Muscle of leg (tissue), 16 donors: ENCODE measurements at places on chromosomes 7 and 10. TPM values are rescaled to one million over a fixed set of nuclear protein-coding genes. Genes with fewer than 3 reads are reported as not detected.
A peak's percentile ranks its signal among the peaks of the same experiment; 100 is the strongest.

EFCAB10 gene
- total RNA-seq = not detected

HOXA5 gene
- 9.4 TPM for total RNA-seq

DGKI gene
- total RNA-seq = 1.4 TPM

GRCh38 chr10:97046456-97047082, 139.2 kb downstream of the SLIT1 start:
- no peak overlapping the region for H3K27ac ChIP-seq
- no peak overlapping the region for H3K4me3 ChIP-seq
- DNase-seq = no peak
- H3K27me3 ChIP-seq = no peaks in the 10 kb centered on the region
- H3K36me3 ChIP-seq = no peaks in the 10 kb centered on the region

DNA sequence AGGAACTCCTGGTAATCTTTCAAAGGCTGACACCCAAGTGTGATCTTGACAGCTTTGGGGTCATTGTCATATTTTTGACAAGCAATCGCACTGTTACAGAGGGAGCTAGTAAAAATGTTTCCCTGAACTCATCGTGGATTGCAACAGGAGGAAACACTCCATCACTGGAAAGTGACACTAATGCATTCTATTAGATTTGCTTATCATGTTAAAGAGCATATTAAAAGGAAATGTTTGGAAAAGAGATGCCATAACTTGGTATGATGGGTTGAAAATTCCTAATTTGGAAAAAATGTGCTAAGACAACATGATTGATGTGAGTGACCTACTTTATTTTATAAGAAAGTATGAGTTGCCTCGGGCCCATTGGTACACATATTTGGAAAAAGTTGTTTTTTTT, 22.7 kb upstream of the EMX2 start:
- H3K36me3 ChIP-seq = no peaks in the 10 kb centered on the region
- no peak overlapping the region for H3K27ac ChIP-seq
- no peaks in the 10 kb centered on the region for H3K4me1 ChIP-seq
- no peak for DNase-seq

DNA sequence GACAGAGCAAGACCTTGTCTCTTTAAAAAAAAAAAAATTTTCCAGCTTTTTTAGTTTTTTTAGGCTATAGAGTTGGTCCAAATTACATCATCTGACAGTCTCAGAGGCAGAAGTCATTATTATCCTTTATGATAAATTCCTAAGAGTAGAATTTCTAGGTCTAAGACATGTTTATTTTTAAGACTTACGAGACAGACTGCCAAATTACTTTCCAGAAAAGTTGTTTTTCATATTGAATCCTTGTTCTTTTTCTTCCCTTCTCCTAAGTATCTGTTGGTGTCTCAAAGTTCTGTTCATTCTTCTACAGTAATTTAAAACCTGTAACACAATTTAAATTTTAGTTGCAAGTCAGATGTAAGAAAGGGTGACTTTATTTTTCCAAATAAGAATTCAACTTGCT, 421.4 kb downstream of the GALNT17 start:
- peak; percentile 83 for DNase-seq
- H3K27ac ChIP-seq = peak overlapping the region; percentile 69
- no peaks in the 10 kb centered on the region for H3K27me3 ChIP-seq
- no peak overlapping the region for H3K4me3 ChIP-seq
- peaks cover 5% of the 10 kb centered on the region for H3K4me1 ChIP-seq
- H3K36me3 ChIP-seq = no peaks in the 10 kb centered on the region

DNA sequence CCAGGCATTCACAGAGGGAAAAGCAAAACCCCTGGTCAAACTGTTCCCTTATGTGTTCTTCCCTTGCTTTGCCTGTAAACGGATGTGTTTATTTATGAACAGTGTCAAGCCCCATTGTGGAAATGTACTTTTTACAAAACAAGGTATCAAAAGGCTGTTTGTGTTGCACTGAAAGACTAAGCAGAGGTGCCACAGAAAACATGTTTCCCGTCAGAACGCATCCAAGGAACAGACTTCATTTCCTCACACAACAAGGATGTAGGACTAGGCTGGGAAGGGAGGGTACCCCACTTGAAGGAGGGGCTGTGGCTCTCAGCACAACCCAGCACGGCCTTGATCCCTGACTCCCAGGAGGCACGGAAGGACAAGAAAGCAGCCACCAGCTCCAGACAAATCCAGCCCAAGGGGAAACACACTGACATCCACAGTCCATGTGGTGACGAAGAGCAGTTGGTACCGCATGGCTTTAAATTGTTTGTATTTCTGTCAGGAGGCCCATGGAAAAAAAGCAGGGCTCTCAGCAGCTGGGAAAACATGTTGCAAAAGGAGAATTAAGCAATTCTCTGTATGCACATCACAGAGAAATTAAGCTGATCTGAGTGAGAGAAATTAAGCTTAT, 85.6 kb downstream of the RNF216 start:
- peak overlapping the region; percentile 93 for H3K27ac ChIP-seq
- H3K36me3 ChIP-seq = peaks cover 10% of the 10 kb centered on the region
- H3K4me3 ChIP-seq = no peak overlapping the region
- peak; percentile 77 for DNase-seq

DNA sequence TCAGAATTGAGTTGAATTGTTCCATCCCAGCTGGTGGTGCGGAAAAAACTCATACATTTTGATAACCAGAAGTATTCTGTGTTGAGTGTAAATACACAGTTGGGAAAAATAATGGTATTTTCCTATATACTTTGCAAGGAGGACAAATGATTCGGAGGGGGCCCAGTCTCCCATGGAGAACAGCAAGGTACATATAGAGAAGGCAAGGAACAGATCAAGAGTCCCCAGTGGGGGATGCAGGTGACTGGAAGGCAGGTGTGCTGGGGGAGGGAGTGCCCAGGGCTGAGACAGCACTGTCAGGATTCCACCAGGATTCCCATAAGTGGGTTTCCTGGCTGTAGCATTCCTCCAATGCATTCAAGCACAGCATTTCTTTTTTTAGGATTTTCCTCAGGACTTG, 10.8 kb upstream of the ADCY1 start:
- H3K36me3 ChIP-seq = no peaks in the 10 kb centered on the region
- no peak overlapping the region for H3K4me3 ChIP-seq
- DNase-seq = peak; percentile 56
- H3K4me1 ChIP-seq = peaks cover 27% of the 10 kb centered on the region
- H3K27me3 ChIP-seq = peaks cover 5% of the 10 kb centered on the region

- no peaks in the 10 kb centered on the region for H3K27me3 ChIP-seq
- H3K4me3 ChIP-seq = no peak overlapping the region
- no peaks in the 10 kb centered on the region for H3K4me1 ChIP-seq
Measured at GRCh38 chr7:71198887-71199286, 66.9 kb downstream of the GALNT17 start.

- no peaks in the 10 kb centered on the region for H3K4me1 ChIP-seq
- no peak for DNase-seq
- H3K4me3 ChIP-seq = no peak overlapping the region
- no peaks in the 10 kb centered on the region for H3K27me3 ChIP-seq
Measured at GRCh38 chr10:15661574-15661973, 58.1 kb downstream of the ITGA8 start.

- peaks cover 4% of the 10 kb centered on the region for H3K4me1 ChIP-seq
- DNase-seq = no peak
- H3K27me3 ChIP-seq = peaks cover 41% of the 10 kb centered on the region
- no peak overlapping the region for H3K4me3 ChIP-seq
Measured at GRCh38 chr7:135714534-135715009, 13.4 kb downstream of the SLC13A4 start.

GRCh38 chr7:158318511-158318913, 269.1 kb downstream of the PTPRN2 start:
- no peak overlapping the region for H3K4me3 ChIP-seq
- H3K27ac ChIP-seq = peak overlapping the region; percentile 55
- H3K27me3 ChIP-seq = peaks cover 11% of the 10 kb centered on the region
- peaks cover 4% of the 10 kb centered on the region for H3K4me1 ChIP-seq
- DNase-seq = no peak
- no peaks in the 10 kb centered on the region for H3K36me3 ChIP-seq

DNA sequence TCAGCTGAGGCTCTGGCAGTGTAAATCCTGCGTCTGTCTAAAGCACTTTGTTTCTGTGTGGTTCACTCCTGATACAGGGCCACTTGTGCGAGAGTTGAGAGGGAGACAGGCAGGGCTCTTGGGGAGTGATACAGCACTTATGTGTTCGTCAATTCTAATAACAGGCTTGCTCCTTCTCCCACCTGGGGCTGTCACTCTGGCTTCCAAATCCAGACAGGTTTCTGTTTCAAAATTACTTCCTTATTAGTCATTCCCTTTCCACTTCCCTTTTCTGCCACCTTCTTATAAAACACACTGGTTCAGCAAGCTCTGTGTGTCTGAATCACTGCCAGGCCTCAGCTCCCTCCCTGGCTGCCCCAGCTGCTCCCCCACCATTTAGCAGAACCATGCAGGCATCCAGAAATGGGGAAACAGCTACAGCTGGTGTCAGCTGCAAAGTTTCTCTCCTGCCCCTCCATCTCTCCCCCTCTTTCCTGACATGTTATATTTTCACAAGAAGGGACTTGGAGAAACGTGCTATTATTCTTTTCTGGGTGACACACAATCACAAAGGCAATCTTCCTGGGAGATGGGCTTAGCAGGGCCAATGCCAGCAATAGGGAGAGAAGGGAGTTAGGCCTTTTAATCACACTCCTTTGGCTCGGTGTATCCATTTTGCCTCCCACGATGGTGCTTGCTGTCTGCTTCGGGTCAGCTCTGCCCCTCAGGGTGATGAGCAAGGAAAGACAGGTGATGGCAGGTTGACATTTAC, 58.4 kb upstream of the ZNRF2 start:
- peak overlapping the region; percentile 83 for H3K27ac ChIP-seq
- peaks cover 22% of the 10 kb centered on the region for H3K4me1 ChIP-seq
- H3K27me3 ChIP-seq = no peaks in the 10 kb centered on the region
- no peak overlapping the region for H3K4me3 ChIP-seq

DNA sequence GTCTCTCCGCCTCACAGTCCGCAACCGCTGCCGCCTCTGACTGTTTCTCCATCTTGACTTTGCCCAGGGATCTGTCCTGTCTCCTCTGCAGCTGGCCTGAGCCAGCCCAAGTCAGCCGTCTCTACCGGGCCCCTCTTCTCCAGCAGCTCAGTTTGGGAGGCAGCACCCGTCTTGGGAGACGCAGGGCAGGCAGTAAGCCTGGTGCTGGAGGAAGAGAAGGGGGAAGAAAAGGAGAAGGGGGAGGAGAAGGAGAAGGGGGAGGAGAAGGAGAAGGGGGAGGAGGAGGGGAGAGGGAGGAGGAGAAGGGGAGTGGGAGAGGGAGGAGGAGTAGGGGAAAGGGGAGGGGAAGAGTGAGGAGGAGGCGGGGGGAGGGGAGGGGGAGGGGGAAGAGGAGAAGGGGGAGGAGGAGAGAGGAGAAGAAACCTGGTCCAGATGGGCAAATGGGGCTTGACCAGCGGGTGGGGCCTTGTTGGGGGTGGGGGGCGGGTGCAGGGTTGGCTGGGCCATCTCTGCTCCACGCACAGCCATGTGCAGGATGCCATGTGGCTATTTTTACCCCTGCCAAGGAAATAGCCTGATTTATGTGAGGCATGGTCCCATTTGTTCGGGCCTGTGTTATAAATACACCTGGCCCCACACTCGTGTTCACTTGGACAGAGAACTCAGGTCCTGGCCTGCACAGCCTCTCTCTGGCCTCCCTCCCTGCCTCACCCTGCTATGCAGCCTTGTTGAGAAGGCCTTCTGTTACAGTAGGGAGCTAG, 35.9 kb upstream of the FZD9 start:
- peak; percentile 86 for DNase-seq
- H3K27ac ChIP-seq = peak overlapping the region; percentile 91
- H3K4me3 ChIP-seq = peak overlapping the region; percentile 61
- H3K27me3 ChIP-seq = no peaks in the 10 kb centered on the region
- H3K4me1 ChIP-seq = peaks cover 18% of the 10 kb centered on the region
